Right lung (tissue), 10 donors: ENCODE measurements at places on chromosomes 7 and 10.
A peak's percentile ranks its signal among the peaks of the same experiment; 100 is the strongest.

- DNase-seq: no peak
Observed at GRCh38 chr7:96224685-96225084, 97.2 kb downstream of the SLC25A13 start.

GRCh38 chr7:21359163-21359562 lies 68.7 kb upstream of the SP4 start:
- DNase-seq: no peak

GRCh38 chr7:132154695-132155471 lies 421.4 kb downstream of the PLXNA4 start:
- no peak for DNase-seq

- DNase-seq: no peak
Observed at GRCh38 chr10:131110241-131110783, 201.2 kb downstream of the TCERG1L start.

DNA sequence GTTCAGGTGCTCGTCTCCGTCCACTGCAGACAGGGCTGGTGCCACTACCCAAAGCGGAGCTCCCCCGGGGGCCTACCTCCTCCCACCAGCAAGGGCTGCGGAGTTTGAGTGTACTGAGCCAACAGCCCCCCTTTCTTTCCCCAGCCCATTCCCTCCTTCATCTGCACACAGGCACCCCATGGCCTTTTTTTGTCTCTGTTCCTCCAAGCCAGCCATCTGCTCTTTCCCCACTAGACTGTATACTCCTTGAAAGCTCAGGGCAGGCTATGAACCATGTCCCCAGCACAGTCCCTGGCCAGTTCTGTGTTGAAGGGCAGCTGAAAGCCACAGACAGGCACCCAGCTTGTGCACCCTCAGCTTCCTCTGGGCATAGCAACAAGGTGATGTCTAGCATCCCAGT lies 99.4 kb downstream of the ZMIZ1 start:
- no peak for DNase-seq

DNA sequence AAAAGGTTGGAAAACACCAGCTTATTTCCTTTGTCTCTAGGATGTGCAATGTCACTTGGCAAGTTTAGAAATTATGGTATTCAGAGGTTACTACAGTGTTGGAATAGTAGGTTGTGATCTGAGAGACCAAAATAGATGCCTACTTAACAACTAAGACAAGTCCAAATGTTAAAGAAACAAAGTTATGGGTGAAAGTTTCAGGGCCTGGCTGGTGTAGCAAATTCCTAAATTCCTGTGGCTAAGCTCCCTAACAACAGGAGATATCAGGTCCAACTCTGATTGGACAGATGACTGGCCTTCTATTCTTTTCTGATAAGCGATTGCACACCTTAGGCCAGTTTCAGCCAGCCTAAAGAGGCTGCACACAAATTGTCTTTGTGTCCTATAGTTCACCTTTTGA lies 873.5 kb downstream of the REEP3 start:
- no peak for DNase-seq

GRCh38 chr7:94183891-94184290 lies 179.7 kb upstream of the BET1 start:
- no peak for DNase-seq

DNA sequence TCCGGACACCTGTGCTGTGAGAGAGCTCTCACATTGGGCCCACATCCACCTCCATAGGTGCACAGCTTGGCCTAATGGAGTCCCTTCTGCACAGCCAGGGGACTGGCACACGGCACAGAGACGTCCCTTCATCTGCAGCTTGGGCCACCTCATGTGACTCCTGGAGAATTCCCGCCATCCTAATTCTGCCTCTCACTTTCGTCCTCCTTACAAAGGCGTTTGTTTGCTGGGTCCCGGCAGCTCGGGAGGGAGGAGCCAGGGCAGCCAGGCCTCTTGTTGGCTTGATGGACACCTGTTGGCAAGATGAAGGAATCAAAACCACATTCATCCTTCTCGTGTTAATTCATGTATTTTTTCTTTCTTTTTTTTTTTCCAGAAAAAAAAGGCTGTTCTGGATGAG lies 30.7 kb upstream of the TTYH3 start:
- no peak for DNase-seq

GRCh38 chr10:118564652-118565051 lies 30.8 kb downstream of the PRLHR start:
- peak; percentile 20 for DNase-seq

DNA sequence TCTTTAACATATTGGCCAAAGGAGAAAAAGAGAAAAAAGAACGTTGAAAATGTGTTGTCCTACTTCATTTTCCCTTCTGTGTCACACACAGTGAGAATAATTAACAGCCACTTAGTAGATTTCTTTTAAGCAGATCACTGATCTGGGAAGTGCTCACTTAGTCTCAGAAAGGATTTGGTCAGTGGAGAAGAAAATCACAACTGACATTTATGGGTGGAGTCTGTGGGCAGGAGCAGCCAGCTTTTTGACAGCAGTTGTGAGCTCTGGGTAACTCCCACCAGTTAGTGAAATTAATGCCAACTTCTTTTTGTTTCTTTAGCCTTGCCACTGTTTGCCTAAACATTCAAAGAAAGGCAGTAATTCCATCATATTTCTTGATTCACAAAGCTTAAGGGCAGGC lies 49.7 kb downstream of the CDK14 start:
- DNase-seq: no peak

DNA sequence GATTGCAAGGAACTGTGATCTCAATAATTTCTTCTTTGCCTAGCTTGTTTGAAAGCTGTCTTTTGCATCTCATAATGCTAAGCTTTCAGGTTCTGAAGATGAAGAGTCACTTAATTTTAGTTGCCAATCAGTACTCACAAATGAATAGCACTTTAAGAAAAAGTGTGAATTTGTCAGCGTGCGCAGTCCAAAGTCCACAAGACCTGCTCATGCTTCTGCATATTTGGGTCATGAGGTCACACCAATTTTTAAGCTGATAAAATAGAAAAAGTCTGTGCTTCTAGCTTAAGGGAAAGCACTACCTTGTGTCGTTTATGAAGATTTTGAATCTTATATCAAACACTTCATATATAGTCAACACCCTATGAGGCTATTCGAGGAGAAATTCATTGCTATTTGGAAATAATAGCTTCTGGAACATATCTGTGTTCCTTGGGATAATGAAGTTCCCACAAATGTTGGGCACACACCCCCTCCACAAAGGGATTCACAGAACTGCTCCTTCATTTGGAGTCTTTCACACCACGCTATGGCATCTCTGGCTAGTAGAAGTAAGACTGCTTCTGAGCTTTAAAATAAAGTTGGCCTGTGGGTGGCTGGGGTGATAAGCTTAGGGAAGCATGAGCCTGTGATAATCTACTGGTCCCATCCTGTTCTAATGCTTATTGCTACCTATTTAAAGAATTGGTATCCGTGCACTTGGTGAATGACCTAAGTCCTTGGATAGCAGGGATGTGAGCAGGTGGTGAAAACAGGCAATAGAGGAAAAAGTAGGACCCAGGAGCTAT lies 33.3 kb downstream of the A1CF start:
- DNase-seq: no peak

- DNase-seq: no peak
Observed at GRCh38 chr7:100128637-100128963, 1.8 kb downstream of the MBLAC1 start.

GRCh38 chr7:97623333-97623732 lies 108.6 kb upstream of the TAC1 start:
- no peak for DNase-seq

GRCh38 chr7:2670720-2671391 lies 17.1 kb upstream of the AMZ1 start:
- no peak for DNase-seq

DNA sequence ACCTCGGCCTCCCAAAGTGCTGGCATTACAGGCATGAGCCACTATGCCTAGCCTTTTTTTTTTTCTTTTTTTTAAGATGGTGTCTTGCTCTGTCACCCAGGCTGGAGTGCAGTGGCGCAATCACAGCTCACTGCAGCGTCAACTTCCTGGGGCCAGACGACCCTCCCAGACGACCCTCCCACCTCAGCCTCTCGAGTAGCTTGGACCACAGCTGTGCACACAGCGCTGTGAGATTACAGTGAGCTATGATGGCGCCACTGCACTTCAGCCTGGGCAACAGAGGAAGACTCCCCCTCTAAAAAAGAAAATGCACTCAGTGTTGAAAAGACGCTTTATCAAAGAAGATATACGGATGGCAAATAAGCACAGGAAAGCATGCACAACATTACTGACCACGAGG lies 16.5 kb upstream of the WIPI2 start:
- no peak for DNase-seq

DNA sequence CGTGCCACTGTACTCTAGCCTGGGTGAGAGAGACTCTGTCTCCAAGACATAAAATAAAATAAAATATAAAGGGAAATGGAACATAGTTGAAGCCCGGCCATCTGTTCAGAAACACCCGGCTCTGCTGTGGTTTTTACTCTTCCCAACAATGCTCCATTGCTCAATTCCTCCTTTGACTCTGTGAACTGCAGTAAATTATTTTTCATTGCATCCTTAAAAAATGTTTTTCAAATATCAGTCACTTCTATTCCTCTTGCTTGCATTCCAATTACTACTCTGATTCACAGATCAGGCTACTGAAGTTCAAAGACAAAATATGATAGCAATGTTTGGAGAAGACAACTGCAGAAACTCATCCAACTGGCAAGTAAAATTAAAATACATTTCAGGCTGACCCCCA lies 983.0 kb downstream of the SORCS1 start:
- DNase-seq: no peak

- DNase-seq: peak; percentile 40
Observed at GRCh38 chr7:70829221-70830059, 302.5 kb upstream of the GALNT17 start.
